ENCODE measurements at places on chromosomes 12 and 14.

DNA sequence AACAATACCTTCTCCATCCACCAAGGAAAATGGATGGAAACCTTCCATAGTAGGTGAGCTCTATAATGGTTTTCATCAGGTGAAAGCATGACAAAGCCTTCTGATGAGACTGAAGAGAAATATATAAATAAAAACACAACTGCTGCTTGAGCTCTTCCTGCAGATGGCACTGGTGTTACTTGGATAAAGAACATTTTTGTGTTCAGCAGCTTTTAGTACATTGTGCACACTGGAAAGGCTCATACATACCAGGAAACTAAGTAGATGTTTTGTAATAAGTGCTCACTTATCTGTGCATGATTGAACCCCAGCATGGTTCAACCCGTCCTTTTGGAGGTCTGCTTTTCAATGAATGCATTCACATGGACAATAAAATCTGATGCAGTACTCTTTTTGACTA, 357.3 kb upstream of the MIS18BP1 start:
- DNase-seq = peak; percentile 67

- no peak for DNase-seq
Observed at GRCh38 chr12:128971802-128972201, 118.5 kb downstream of the GLT1D1 start.

DNA sequence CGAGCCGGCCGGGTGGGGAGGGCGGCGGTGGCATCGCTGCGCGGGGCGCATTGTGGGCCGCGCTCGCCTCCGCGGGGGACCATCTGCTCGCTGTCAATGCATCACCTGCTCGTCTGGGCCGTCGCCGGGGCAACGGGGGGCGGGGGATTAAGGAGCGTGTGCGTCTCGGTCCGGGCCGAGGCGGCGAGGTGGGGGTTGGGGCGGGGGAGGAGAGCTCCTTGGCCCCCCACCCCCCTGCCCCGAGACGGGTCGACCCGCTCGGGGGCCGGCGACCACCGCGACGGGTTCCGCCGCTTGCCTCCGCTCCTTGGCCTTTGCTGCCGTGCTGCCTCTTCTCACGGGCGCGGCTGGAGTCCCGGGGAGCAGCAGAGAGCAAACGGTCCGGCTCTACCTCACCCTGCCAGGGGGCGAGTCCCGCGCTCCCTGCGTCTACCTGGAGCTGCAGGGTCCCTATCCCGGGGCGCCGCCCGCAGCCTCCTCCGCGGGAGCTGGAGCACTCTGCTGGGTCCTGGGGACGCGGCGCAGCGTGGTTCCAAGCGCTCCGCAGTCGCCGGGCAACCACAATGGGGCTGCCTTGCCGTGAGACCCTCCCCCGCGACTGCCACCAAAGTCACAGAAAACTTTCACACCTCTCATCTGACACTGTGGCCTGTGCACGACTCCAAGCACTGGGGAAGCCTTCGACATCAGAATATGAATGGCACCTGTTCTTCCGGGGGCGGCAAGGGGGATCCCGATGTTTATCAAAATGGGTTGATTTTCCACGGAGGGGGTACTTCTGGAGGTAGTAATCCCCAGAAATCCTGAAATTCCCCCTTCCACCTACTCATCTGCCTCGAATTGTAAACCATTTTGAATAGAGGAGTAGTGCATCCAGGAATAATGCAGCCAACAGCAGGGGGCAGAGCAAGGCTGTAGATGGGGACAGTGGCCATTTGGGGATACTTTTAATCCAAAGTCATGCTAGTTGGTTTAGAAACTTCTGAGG, at the start of gene C12orf42:
C12orf42 (minus strand) TSS at position 500 of the 988 bp plus-strand sequence. CDS start 17,542 bp downstream, outside the sequence.
- DNase-seq = peak; percentile 55

- no peak for DNase-seq
Observed at GRCh38 chr12:52715416-52715815, 12.1 kb upstream of the KRT77 start.

GRCh38 chr12:10247436-10248058, 34.9 kb downstream of the GABARAPL1 start:
- DNase-seq = no peak

DNA sequence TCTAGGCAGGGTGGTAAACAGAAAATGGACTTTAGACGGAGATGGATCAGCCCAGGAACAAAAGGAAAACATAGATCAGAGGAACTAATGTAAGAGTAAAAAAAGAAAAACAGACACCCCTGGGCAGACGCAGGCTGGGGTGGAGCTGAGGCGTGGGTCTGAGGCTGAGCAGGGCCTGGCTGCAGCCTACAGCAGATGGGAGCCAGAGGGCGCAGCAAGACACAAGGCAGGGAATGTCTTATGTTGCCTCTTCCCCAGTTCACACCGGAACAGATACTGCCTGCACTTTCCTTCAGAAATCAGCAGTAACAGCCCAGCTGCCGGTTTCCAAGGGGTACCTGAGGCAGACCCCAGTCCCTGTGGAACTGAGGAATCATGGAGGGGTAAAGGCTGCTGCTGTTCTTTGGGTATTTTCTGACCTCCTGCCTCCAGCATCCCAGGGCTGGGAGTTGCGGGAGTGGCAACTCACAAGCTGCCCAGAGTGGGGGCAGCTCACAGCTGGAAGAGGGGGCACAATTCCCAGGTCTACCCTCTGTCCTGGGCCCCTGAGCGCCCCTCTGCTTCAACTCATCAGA, 9.8 kb downstream of the ZNF605 start:
- no peak for DNase-seq

GRCh38 chr12:122871851-122872780, 23.8 kb downstream of the VPS37B start:
- peak; percentile 83 for DNase-seq

DNA sequence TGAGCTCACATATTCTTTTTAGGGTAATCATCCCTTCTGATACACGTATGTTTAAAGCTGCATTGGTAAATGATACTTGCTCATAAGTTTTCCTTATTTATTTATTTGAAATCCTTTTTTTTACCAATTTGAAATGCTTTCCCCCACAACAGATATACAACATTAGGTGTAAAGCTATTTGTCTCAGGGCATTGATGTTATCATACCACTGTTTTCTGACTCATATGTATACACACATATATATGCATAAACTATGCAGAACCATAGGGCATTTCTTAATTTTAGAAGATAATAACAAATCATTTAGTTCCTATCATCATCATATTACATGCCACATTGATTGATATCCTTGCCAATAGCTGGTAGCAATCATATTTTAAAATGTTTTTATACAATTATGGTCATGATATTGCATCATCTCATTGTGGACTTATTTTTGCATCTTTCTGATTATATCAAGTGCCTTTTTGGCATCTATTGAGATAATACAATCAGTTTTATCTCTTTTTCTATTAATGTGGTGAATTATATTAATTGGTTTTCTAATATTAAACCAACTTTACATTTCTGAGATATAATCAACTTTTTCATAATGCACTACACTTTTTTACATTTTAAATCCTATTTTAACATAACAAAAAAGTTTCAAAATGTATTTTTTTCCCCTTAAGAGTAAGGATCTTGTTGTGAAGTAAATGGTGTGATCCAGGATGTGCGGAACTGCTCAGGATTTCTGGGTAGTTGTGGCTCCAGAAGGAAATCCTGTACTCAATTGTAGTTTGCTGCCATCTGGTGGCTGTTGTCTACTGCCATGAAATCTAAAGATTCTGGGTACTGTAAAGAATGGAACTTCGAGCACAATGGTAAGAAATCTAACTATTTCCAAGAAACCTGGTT, 16.7 kb downstream of the OR9K2 start:
- DNase-seq = peak; percentile 67

GRCh38 chr14:43359317-43359716, 1147.8 kb downstream of the FSCB start:
- no peak for DNase-seq

GRCh38 chr14:22606380-22606779, 8.3 kb downstream of the ABHD4 start:
- no peak for DNase-seq

- DNase-seq = no peak
Observed at GRCh38 chr12:68794653-68795251, 13.2 kb upstream of the MDM2 start.

DNA sequence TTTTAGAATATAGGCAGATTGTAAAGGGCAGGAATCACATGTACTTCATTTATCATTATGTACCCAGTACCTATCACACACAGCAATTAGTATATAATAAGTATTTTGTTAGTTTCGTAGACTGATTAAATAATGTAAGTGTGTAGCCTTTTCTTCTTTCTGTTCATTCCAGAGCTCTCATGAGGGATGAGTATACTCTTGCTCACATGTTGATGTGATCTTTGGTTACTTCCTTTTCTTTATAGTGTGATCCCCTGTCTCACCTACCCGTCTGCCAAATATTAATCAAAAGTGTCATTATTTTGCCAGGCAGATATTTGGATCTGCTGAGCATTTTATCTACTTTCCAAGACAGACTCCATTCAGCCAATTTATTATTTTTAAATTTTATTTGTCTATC, 156.1 kb downstream of the PCNX1 start:
- no peak for DNase-seq

DNA sequence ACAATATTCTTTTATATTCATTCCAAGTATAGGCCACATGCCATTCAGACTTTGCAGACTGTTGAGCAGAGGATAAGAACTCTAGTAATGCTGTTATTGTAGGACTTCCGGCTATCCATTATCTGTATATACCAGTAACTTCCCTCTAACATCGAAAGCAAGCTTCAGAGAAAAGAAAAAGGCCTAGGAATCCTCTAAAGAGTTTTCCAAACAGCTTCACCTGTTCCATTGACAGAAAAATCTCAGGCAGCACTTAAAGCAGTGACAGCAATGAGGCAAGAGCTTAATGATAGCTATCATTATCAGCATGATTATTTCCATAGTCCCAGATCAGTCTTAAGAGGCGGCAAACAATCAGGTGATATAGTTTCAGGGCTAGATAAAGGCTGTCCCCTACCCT, 1.8 kb downstream of the CPNE8 start:
- peak; percentile 12 for DNase-seq

DNA sequence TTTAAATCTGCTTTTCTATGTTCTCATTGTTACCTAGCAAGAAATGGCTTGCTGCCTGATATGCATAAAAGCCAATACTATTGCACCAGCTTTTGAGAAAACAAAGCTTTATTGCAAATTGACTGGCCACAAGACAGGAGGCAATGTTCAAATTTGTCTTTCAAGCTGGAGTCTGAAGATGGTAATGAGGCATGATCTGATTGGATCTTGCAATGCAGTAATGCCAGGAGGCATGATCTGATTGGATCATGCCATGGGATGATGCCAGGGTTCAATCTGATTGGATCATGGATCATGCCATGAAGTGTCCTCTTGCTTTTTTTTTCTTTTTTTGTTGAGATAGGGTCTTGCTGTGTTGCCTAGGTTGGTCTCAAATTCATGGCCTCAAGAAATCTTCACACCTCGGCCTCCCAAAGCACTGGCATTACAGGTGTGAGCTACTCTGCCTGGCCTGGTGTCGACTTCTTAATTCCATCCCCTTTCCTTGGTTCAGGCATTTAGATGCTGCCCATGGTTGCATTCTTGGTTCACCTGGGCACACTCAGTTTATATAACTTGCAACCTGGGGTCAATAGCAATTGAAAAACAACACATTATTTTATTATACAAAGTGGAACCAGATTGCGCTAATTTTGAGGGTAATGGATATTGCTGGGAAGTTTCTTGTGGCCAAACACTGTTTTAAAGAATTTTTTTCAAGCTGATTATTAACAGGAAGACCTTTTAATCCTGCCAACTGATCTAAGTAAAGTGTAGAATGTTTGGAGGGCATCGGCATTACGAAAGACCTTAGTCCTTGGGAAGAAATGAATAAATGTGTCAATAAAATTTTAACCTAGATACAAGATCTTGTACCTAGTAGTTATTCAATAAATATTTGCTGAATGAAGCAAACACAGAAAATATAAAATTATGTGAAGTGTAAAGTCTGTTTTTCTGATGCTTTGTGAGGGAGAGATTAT, 38.8 kb downstream of the HSD17B6 start:
- DNase-seq = no peak

- DNase-seq = no peak
Observed at GRCh38 chr12:53596920-53597363, 29.2 kb downstream of the ATF7 start.
